ENCODE measurements at places on chromosomes 3 and 15.

- DNase-seq = no peak
Measured at GRCh38 chr3:150238995-150239619, 169.0 kb upstream of the TSC22D2 start.

- no peak for DNase-seq
Measured at GRCh38 chr3:17911986-17912760, 169.7 kb upstream of the TBC1D5 start.

GRCh38 chr3:46348823-46349482 lies 5.0 kb upstream of the CCR2 start:
- DNase-seq = no peak

DNA sequence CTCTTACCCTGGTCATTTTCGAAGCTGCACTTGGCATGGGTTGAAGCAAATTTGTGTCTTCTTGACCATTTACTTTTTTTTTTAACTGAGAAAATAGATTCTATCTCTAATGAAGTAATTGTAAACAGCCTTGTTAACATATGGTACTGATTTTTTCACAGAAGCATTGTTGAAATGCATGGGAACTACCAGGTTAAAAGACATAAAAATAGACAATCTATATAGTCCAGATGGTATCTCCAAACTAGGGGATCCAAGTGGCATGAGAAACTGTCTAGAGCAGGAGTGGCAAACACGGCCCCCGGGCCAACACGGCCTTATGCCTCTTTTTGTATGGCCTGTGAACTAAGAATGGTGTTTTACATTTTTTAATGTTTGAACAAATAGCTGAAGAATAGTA lies 41.9 kb downstream of the CACNA1D start:
- DNase-seq = no peak

- no peak for DNase-seq
Measured at GRCh38 chr15:66763186-66764071, 61.4 kb downstream of the SMAD6 start.

DNA sequence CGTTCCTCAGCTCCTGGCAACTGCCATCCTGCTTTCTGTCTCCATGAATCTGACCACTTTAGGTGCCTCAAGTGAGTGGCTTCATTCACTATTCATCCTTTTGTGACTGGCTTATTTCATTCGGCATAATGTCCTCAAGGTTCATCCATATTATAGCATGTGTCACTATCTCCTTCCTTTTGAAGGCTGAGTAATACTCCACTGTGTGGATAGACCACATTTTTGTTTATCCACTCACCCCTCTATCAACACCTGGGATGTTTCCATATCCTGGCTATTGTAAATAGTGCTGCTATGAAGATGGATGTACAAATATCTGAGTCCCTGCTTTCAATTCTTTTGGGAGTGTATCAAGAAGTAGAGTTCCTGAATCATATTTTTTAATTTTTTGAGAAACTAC lies 98.8 kb downstream of the ADAMTS17 start:
- DNase-seq = no peak

GRCh38 chr3:107329088-107329487 lies 48.2 kb upstream of the CCDC54 start:
- DNase-seq = no peak

DNA sequence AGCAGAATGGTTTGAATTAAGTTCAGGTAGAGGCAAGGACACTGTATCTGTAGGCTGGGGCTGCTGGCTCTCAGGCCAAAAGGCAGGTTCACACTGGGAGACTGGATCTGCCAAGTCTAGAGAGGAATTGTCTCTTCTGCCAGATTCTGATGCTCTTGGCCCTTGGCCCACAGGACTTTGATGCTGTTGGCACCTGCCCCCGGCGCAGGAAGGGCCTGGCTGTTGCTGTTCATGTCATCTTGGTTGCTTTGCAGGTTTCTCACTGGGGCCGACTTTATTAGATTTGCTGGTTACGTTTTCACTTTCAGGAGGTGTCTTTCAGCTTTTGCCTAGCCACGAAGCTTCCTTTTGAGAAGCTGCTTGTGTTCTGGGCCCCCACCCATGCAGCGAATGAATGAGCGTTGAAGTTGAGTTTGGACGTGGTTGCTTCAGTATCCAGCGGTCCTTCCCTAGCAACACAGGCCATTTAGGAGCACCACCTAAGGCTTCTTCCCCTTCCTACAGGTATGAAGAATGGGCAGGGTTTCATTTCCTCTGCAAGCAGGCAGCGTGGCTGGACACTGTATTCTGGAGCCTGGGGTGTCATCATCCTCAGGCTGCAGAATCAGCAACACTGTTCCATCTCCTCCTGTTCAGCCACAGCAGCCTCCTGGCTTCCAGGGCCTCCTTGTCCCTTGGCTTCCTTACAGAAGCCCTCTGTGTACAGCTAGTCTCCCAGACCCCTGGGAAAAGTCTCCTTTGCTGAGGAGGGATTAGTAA lies 65.6 kb upstream of the PRR23C start:
- DNase-seq = no peak

DNA sequence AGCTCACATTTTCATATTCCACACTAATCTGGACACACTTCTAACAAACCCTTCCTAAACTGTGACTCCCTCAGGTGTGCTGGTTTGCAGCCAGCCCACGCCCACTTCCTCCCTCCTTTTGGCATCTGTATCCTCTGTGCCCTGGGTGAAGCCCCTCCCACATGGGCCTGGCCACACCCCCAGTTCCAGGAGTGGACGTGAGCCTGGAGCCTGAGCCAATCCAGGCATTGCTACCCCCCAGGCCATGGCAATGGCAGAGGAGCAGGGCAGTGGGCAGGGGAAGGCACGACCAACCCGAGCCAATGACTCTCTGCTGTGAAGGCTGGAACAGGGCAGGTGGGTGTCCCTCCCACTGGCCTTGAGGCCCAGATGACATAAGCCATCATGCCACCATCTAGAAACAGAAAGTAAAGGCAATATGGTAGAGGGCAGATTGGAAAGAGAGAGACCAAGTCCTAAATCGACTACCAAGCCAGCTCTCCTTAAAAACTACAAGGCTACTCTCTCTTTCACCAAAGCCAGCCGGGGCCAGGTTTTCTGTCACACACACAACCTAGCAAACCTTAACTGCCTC lies 18.6 kb downstream of the FAM174B start:
- no peak for DNase-seq

DNA sequence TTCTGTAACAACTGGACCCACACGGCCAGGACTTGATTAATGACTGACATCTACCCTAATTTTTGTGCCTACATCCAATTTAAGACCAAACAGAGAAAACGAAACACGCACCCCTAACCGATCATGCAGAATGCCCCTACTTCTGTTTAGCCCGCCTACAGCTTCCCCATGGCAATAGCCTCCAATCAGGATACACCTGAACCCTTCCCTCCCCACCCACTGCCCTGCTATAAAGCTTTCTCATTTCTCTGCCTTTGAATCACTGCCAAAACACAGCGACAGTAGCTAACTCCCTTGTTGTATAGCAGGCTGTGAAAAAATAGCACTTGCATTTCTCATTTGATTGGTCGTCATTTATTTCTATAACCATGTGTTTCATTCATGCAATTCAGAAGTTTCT lies 45.2 kb upstream of the DPPA4 start:
- no peak for DNase-seq

DNA sequence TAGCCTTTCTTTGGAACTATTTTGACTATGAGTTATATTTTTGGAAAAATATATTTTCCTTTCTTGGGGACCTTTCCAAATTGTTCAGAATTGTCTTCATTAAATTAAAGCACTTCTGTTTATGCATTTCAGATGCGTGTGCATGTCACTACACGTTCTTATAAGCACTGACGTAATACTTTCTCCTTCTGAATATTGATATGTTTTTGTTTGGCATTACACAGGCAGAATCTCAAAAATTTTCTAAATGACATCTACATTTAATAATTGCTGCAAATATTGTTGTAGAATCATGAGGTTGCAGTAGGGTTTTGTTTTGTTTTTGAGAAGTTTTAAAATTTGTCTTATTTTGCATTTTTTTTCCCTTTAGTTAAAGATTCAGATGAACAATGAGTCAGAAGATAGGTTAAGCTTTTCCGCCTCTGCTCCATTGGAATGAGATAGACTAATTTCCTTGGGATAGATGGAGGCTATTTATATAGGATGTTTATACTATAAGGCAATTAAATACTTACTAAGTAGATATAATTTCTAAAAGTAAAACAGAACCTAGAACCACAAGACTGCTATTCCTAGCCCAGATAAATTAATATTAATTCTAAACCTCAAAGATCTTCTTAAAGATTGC lies 110.8 kb downstream of the MBNL1 start:
- DNase-seq = no peak

- DNase-seq = no peak
Measured at GRCh38 chr3:141789281-141789680, 26.1 kb downstream of the GRK7 start.

DNA sequence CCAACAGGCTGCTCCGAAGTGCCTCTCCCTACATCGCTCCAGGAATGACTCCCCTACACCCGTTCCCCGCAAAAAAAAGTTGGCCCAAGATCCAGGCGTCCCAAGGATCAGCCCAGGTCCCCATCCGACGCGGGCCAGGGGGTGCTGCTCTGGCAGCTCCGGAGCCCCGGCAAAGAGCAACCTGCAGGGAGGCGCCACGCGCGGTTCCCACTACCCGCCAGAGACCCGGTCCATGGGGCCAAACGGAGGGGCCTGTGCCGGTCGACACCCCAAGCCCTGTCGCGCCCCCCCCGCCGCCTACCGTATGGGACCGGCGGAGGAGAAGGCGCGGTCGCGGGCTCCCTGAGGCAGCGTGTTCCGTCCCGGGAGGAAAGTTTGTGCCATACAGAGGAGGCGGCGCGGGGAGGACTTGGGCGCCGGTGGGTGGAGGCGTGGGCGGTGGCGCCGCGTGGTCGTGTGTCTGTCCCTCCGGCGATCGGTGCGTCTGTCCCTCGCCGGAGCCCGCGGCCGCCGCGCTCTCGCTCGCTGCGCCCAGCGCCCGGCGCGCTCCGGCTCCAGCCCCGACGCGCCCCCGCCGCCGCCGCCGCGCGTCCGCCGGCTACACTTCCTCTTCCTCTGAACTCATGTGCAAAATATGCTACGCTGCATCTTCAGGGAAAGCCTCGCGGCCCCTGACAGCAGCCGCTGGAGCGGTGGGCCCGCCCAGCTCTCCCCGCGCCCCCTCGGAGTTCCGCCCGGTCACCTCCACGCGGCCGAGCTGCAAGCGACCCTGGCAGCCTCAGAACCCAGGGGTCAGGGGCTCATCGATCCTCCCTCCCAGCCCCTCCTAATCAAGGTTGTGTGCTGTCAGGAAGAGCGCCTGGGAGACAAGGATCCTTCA lies at the start of gene RFTN1:
TSS of gene RFTN1 (minus strand) at position 559 of the 880 bp plus-strand sequence. CDS start 19,830 bp downstream, outside the sequence.
- peak; percentile 14 for DNase-seq

DNA sequence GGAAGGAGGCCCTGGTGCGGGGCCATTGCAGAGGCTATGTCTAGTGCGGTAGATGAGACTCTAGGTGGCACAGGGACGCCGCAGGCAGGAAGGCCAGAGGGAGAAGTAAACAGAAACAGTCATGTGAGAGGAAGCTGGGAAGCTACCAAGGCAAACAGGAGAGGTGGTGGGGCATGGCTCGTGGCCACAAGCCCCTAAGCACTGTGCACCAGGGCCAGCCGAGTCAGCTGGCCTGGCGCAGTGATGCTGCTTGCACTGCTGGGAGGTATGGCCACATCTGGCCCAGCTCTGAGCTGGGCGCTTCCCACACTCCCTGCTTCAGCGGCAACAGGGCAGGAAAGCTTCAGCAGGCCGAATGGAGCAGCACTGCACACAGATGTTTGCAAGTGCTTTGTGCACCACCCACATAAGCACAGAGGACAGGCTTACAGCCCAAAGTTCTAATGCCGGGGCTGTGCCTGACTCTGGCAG lies 76.6 kb downstream of the SRGAP3 start:
- DNase-seq = no peak

DNA sequence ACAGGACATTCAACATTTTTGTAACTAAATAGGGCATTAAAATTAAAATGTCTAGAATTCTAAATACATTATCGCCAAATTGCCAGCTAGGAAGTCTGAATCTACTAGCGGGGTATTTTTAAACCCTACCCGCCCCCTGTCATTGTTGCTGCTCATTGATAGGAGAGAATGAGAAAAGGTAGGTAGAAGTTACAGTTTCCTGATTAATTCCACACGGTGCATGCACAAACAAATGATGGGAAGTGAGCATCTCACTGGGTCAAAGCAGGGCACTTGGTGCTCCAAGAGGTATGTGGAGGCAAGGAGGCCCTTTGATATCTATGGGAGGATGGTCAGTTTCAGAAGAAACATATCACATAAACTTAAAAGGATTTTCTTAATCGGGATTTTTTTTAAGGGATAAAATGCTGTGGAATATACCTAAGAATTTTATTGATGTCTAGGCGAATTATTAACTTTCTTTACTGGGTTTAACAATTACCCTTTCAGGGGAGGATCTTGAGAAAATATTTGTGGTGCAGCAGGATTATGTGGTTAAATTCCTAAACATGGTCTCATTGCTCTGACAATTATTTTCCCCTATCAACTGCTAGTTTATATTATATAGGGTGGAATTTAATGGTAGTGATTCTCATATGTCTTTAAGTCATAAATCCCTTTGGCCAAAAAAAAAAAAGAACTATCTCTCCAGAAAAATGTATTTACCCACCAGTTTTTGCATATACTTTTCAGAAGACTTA lies 236.0 kb upstream of the GOLGA6L4 start:
- DNase-seq = no peak

DNA sequence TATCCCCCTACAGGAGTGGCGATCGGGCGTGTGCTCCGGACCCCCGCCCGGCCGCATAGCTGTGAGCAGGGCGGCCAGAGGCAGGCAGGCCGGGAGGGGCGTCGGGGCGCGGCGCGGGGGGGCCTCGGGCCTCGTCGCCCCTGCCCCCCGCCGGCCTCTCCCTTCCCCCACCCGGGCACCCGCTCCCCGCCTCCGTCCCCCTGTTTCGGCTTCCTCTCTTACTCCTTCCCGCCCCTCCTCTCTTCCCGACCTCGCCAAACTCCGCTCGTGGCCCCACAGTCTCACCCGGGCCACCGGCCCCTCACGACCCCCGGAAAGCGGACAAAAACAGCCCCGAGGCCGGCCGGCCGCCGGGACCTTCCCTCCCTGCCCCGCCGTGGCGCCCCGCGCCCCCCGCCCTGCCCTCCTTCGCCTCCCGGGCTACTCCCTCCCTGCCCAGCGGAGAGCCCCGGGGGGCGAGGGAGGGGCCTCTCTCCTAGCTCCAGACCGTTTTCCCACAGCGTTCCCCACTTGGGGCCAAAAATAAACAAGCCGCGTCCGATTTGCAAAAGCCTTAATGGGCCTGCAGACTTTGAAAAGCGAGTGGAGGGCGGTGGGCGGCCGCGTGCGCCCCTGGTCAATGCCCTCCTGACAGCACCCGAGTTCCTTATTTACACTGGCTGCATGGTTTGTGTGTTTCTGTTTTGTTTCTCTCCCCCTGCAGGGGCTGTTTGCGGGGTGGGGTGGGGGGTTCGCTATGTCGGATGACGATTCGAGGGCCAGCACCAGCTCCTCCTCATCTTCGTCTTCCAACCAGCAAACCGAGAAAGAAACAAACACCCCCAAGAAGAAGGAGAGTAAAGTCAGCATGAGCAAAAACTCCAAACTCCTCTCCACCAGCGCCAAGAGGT lies 1.0 kb downstream of the UBE2E1 start:
- no peak for DNase-seq

- no peak for DNase-seq
Measured at GRCh38 chr3:101154401-101154800, 161.2 kb upstream of the ABI3BP start.

Measured in stimulated activated CD8-positive, alpha-beta memory T cell treated with anti-CD3 and anti-CD28 coated beads, Interleukin-15, amount 100 ng/mL, for 24 hours (primary cell).